Glutamatergic neuron (in vitro differentiated cells): ENCODE measurements at places on chromosomes 16 and 17. TPM values are rescaled to one million over a fixed set of nuclear protein-coding genes. Genes with fewer than 3 reads are reported as not detected.

SCN4A gene
- 7.9 TPM for total RNA-seq

USH1G gene
- 0.12 TPM for total RNA-seq

KCTD19 gene
- 1.0 TPM for total RNA-seq

VMO1 gene
- 2.5 TPM for total RNA-seq

BBS2 gene
- total RNA-seq = 40.7 TPM

GRAPL gene
- not detected for total RNA-seq

NAT9 gene
- 67.8 TPM for total RNA-seq

G6PC1 gene
- not detected for total RNA-seq

ACADVL gene
- total RNA-seq = 375 TPM

FN3K gene
- 33.7 TPM for total RNA-seq

CCL8 gene
- total RNA-seq = not detected

CCT6B gene
- 2.4 TPM for total RNA-seq

ALOXE3 gene
- total RNA-seq = not detected

STAT5B gene
- total RNA-seq = 31.9 TPM

KRT40 gene
- total RNA-seq = not detected

GRCh38 chr17:15659236-15659635, 24.9 kb downstream of the TRIM16 start:
- no peak for DNase-seq

DNA sequence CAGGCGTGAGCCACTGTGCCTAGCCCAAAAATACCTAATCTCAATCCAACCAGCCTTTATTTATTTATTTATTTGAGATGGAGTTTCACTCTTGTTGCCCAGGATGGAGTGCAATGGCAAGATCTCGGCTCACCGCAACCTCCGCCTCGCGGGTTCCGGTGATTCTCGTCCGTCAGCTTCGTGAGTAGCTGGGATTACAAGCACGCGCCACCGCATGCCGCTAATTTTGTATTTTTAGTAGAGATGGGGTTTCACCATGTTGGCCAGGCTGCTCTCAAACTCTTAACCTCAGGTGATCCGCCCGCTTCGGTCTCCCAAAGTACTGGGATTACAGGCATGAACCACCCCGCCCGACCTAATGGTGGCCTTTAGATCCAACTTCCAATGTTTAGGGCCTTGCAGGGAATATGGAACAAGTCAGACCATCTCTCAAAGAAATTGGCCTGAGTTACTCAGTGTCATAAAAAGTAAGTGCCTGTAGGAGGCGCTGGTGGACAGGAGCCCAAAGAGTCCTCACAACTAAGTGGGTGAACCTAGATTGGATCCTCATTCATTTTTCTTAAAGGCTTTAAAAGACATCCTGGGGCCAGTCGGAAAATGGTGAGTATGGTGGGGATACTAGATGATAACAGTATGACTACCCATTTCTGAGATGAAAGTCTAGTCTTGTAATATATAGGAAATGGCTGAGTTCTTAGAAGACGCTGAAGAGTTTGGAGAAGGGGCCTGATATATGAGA, 4.6 kb downstream of the ZSCAN10 start:
- no peak for DNase-seq

GRCh38 chr16:31382485-31383161, 10.5 kb upstream of the ITGAD start:
- peak; percentile 77 for DNase-seq

DNA sequence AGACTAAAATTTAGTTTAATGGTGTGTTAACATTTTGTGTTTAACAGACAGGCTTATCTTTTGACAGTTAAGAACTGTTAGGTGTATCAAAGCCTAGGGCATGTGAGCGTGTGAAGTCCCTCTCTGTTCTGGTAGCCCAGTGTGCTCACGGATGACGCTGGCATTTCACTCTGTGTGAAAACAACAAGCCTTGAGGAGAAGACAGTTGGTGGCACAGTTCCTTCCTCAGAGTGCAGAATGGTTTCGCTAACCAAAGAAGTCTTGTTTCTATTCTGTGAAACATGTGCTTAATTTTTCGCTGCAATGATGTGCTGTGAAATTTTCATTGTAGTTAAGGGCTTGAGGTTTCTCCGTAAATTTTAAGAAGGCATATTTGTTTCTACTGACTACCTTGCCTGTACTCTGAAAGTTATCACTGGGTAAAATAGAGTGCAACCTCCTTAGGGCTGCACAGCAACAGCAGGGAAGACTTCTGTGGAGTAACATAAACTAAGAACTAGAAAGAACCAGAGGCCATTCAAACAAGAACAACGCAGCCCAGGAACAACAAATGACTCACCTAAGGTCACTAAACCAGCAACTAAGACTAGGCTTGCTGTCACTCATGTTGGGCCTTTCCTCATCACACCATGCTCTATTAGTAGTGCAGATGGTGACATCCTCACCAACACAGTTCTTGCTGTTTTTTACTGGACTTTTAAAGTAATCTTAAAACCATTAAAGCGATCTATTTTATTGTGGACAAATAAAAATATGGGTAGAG, 33.4 kb downstream of the BRD7 start:
- DNase-seq = no peak

DNA sequence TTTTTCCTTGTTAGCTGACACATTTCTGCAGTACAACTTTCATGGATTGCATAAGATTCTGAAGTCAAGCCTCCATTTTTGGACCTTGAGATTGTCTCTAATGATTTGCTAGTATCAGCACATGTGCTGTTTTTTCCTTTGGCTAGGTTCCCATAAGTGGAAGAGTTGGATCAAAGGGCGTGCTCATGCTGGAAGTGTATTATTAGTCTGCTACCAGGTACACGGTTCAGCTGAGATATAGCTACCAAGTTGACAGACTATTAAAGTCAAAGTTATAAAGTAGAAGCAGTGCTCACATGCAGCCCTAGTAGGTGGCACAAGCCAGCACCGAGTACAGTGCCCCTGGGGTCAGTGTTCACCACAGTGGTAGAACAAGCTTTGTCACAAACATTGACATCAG, 3.2 kb downstream of the FAHD1 start:
- DNase-seq = no peak

DNA sequence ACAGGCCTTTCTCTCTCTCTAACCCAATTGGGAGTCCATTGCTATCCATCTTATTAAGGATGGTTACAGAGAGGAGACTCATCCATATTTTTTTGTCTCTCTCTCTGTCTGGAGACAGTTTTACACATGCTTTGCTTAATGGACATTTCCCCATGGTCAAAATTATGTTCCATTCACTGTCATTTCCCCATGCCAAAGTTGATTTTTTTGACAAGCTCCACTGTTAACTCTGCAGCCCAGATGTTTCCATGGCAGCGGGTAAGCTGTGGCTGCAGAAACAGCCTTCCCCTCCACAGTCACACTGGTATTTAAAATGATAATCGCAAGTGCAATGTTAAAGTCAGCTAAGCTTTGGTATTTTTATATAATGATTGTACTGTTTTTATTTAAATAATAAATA, 63.9 kb upstream of the HLF start:
- DNase-seq = no peak

- no peak for DNase-seq
These were observed 221.4 kb downstream of the MSI2 start for GRCh38 chr17:57477522-57478362.

GRCh38 chr17:32298721-32299579, 33.3 kb downstream of the RHBDL3 start:
- DNase-seq = no peak

GRCh38 chr16:10554569-10554968, 25.8 kb downstream of the EMP2 start:
- DNase-seq = no peak

- DNase-seq = no peak
These were observed 74.1 kb downstream of the SPECC1 start for GRCh38 chr17:20083156-20083859.

GRCh38 chr16:30377050-30377811, 2.6 kb downstream of the MYL11 start:
- DNase-seq = no peak

DNA sequence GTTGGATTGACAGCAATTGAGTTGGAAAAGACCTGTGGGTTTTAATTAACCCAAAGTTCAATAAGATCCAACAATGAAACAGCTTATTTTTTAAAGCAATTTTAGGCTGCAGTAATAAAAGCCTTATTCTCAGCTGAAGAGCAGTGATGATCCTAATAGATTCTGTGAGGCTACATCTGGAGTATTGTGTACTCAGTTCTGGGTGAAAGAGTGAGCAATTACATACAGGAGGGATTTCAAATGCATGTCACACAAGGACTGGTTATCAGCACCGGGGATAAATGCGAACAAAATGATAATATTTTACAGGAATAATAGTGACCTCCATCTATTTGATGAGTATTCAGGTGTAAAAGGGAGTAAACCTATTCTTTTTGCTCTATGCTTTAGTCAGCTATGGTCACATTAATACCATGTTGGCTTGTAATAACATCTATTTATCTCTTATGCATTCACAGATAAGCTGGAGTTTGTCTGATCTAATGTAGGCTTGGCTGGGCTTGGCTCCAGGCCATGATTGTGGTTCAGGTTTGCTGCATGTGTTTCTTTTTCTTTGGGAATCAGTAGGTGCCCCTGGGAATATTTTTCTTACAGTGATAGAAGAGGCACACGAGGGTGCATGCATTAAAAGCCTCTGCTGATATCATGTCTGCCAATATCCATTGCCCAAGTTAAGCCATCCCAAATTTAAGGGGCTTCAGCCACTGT, 22.2 kb upstream of the TOX3 start:
- no peak for DNase-seq

- no peak for DNase-seq
These were observed 31.9 kb downstream of the PPL start for GRCh38 chr16:4904942-4905615.

DNA sequence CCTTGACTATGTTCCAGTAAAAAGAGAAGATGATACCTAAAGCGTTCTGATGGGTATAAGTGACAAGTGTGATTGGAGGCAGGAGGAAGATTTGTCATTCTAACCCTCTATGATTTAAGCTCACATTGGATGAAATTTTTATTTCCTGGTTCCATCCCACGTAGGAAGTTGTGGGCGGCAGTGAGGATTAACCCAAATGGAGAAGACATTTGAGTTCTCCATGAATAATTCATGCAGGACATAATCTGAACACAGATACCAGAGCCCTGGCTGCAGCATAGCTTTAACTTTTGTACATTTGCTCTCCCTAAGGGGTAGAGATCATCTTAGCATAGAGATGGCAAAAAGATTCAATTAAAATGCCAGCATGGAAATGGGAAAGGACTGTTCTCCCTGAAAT, 146.3 kb downstream of the SLC39A11 start:
- no peak for DNase-seq

DNA sequence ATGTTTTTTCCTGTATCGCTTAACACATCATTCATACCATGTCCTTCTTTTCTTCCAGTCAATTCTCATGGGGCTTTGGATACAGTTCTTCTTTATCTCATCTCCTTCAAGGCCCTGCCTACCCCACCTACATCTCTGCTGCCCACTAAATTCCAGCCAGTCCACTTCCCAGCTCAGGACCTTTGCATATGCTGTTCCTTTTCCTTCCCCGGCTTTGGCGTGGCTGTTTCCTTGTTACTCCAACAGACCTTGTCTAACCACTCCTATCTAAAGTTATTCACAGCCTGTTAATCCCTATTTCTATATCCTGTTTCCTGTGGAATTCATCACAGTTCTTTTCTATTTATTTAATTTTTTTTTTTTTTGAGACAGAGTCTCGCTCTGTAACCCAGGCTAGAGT, 6.6 kb upstream of the STAT3 start:
- no peak for DNase-seq

DNA sequence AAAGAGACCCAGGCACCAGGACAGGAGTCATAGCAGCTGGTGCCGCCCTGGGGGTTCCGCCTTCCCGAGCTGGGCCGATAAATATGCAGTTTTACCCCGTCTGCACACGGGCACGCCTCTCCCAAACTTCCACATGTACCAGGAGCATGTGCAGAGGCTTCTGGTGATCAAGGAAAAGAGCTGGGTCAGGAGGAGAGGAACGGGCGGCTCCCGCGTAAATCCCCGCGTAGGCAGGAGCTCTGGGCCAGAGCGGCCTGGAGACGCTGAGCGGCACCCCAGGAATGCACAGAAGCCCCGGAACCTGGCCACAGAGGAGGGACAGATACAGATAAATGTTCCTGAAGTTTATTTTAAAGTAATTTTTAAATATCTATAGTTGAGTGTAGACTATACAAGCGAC, 46.6 kb upstream of the METRNL start:
- DNase-seq = no peak

GRCh38 chr17:61335105-61335844, 64.4 kb upstream of the TBX2 start:
- DNase-seq = no peak
